Natural killer cell (primary cell): ENCODE measurements at places on chromosomes 13 and 19. TPM values are rescaled to one million over a fixed set of nuclear protein-coding genes. Genes with fewer than 3 reads are reported as not detected.

The FBXW9 gene
- 2.9 TPM for total RNA-seq

DNA sequence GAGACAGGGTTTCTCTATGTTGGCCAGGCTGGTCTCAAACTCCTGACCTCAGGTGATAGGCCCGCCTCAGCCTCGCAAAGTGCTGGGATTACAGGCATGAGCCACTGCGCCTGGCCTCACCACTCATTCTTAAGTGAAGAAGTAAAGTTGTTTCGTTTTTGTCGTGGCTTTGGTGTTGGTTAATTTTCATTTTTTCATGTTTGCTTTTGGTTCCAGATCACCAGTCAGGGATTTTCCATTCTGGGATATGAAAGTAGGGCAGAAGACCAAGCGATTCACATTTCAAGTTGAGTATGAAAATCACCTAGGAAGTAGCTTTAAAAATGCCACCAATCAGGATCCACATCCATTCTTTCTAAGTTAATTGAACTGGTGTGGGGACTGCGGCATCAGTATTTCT, 289.9 kb downstream of the DIAPH3 start:
- no peaks in the 10 kb centered on the region for H3K36me3 ChIP-seq
- no peak overlapping the region for H3K27ac ChIP-seq
- no peaks in the 10 kb centered on the region for H3K27me3 ChIP-seq

DNA sequence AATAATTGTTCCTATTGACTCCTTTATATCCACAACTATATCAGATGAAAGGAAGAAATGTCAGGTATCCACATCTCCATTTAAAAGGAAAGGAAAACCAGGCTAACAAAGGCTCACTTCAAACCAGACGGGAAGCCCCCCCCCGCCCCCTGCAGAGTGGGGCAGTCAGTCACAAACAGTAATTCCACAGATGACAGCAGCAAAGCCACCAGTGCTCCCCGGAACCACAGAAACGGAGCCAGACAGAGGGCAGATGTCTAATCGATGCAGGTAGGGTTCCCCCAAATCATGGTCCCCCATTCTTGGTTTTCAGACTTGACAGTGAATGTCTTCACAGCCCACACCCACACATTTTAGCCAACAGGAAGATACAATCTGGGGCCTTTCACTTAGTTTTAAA, 100.8 kb downstream of the STK24 start:
- peaks cover 10% of the 10 kb centered on the region for H3K36me3 ChIP-seq
- H3K27me3 ChIP-seq: no peaks in the 10 kb centered on the region
- H3K4me1 ChIP-seq: peaks cover 36% of the 10 kb centered on the region
- DNase-seq: no peak
- peak overlapping the region; percentile 69 for H3K27ac ChIP-seq
- H3K4me3 ChIP-seq: no peak overlapping the region

The LILRB4 gene
- 1.5 TPM for total RNA-seq

DNA sequence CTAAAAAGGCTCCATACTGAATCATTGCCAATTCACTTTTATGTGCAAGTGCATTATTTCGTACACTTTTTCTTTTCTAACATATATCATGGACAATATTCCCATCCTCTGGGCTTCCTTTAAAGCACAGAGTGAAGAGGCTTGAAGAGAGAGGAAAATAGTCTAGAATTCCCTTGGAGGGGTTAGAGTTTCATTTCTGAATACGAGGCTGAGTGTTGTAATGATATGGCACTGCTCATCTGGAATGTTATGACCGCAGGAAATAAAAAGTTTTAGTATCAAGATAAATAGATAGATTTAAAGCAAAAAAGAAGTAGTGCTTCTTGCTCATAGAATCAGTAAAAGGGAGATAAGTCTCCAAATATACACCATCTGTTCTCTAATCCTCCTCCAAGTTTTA, 412.3 kb upstream of the SLITRK1 start:
- H3K4me3 ChIP-seq: no peak overlapping the region
- H3K4me1 ChIP-seq: no peaks in the 10 kb centered on the region
- no peak for DNase-seq

The GFY gene
- not detected for total RNA-seq

The ZNF444 gene
- total RNA-seq: 21.9 TPM

The NLRP5 gene
- not detected for total RNA-seq

The PRR19 gene
- not detected for total RNA-seq

- no peak overlapping the region for H3K27ac ChIP-seq
- no peak for DNase-seq
- no peaks in the 10 kb centered on the region for H3K27me3 ChIP-seq
- H3K4me1 ChIP-seq: no peaks in the 10 kb centered on the region
- H3K36me3 ChIP-seq: no peaks in the 10 kb centered on the region
- H3K4me3 ChIP-seq: no peak overlapping the region
Observed at GRCh38 chr13:67062160-67062559, 168.0 kb downstream of the PCDH9 start.

GRCh38 chr19:18119013-18119716, 21.6 kb downstream of the MAST3 start:
- peaks cover 33% of the 10 kb centered on the region for H3K36me3 ChIP-seq
- H3K4me3 ChIP-seq: peak overlapping the region; percentile 83
- H3K27ac ChIP-seq: peak overlapping the region; percentile 74
- H3K4me1 ChIP-seq: peaks cover 41% of the 10 kb centered on the region
- no peak for DNase-seq

GRCh38 chr13:27276188-27276587, 5.6 kb downstream of the RASL11A start:
- no peak overlapping the region for H3K27ac ChIP-seq
- H3K4me3 ChIP-seq: no peak overlapping the region
- H3K4me1 ChIP-seq: peaks cover 6% of the 10 kb centered on the region
- H3K36me3 ChIP-seq: no peaks in the 10 kb centered on the region
- peaks cover 3% of the 10 kb centered on the region for H3K27me3 ChIP-seq

The MYO1F gene
- total RNA-seq: 971 TPM

The MAU2 gene
- total RNA-seq: 164 TPM

The CYP4F3 gene
- 3.4 TPM for total RNA-seq

The ZNF846 gene
- 15.6 TPM for total RNA-seq

The SOX1 gene
- total RNA-seq: not detected

The KLK15 gene
- total RNA-seq: not detected

- no peak for DNase-seq
- peaks cover 2% of the 10 kb centered on the region for H3K36me3 ChIP-seq
- H3K4me1 ChIP-seq: peaks cover 10% of the 10 kb centered on the region
- H3K27me3 ChIP-seq: no peaks in the 10 kb centered on the region
- H3K27ac ChIP-seq: no peak overlapping the region
Observed at GRCh38 chr19:8416796-8417195, 3.7 kb downstream of the MARCHF2 start.

DNA sequence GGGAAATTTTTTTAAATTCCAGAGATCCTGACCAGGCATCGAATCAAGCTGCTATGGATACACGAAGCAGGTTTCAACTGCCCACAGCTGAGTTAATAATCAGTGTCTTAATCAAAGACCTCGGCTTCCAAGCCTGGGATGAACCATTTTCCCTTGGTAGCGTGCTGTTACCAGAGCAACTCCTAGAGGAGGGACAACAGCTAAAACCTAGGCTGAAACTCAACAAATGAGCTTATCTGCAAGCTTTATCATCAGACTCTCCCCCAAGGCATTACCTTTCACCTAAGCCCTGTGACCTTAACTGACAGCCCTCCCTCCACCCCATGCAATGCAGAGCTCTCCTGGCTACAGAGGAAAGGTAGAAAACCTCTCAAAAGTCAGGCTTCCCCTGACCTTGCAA, 39.7 kb downstream of the RCBTB1 start:
- no peak for DNase-seq
- H3K27me3 ChIP-seq: no peaks in the 10 kb centered on the region
- no peaks in the 10 kb centered on the region for H3K4me1 ChIP-seq
- H3K36me3 ChIP-seq: peaks cover 47% of the 10 kb centered on the region
- no peak overlapping the region for H3K4me3 ChIP-seq

The VSTM1 gene
- total RNA-seq: 0.72 TPM

DNA sequence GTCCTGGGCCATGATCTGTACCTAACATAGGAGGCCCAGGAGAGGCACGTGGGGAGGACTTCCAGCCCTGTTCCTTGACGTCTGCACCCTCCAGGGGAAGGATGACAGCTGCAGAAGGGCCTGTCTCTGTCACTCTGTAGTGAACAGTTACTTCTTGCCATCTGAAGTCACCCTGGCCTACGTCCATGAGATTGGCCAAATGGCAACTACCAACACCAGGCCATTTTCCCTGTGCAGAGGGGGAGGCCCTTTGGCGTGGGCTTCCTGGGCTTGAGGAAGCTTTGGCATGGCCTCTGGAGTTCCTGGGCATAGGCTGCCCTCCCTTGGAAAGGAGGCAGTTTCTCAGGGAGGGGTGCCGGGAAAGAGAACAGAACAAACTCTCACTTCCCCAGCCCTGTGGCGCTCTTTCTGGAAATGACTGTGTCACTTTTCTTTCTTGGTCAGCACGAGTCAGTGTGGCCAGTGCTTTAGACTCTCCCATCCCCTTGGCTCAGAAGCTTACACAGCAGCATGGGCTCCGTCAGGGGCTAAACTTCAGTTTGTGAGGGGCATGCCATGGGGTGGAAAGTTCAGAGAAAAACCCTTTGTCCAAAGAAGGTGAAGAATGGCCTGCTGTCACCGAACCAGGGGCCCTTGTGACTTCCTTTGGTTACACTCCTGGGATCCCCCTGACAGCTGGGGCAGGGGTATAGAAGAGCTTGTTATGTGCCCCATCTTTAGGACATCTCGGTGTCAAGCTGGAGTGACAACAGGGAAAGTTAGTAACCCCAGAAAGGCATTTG, 5.3 kb downstream of the CARM1 start:
- peaks cover 39% of the 10 kb centered on the region for H3K4me1 ChIP-seq
- H3K27ac ChIP-seq: no peak overlapping the region
- H3K27me3 ChIP-seq: no peaks in the 10 kb centered on the region
- H3K4me3 ChIP-seq: no peak overlapping the region
- H3K36me3 ChIP-seq: no peaks in the 10 kb centered on the region

The KLK8 gene
- total RNA-seq: not detected

The MCEMP1 gene
- 4.8 TPM for total RNA-seq

- H3K27me3 ChIP-seq: no peaks in the 10 kb centered on the region
- peak overlapping the region; percentile 79 for H3K27ac ChIP-seq
Observed at GRCh38 chr19:7706188-7706954, 4.4 kb upstream of the FCER2 start.
